ENCODE measurements at places on chromosomes 3 and 15.
A peak's percentile ranks its signal among the peaks of the same experiment; 100 is the strongest.

- peak; percentile 92 for DNase-seq
Observed at GRCh38 chr15:52018693-52019393, at the start of gene MAPK6. MAPK6 (plus strand) TSS chr15:52019219; CDS start chr15:52046461, 27,242 bp downstream.

- DNase-seq: no peak
Observed at GRCh38 chr3:196111939-196112386, 30.1 kb upstream of the TFRC start.

- no peak for DNase-seq
Observed at GRCh38 chr15:62075595-62076277, 9.0 kb downstream of the C2CD4A start.

DNA sequence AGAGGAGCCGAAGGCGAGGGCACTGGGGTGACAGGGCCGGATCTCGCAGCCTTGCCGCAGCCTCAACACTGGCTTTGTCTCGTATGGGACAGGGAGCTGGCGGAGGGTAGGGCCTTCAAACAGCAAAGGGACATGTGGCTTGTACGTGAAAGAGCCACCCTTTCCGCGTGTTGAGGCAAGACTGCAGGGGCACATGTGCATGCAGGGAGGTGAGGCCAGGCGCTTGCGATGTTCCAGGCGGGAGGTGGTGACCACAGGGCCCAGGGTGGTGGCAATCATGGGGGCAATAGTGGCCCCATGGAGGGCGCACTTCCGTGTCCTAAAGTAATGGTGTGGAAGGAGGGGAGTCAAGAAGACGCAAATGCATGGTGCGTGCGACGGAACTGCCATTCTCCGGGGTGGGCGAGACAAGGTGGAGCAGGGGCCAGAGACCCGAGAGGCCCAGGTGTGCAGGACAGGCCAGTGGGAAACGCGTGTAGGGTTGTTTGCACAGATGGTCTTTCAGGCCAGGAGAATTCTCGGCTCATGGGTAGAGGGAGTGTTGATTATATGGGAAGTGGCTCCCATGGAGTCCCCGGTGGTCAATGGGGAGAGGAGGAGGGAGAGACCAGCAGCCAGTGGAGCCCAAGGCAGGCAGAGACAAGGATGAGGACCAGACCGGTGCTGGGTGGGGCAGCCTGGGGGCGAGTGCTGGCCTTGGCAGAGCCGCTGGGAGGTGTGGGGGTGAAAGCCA, 45.8 kb upstream of the PCSK6 start:
- no peak for DNase-seq

DNA sequence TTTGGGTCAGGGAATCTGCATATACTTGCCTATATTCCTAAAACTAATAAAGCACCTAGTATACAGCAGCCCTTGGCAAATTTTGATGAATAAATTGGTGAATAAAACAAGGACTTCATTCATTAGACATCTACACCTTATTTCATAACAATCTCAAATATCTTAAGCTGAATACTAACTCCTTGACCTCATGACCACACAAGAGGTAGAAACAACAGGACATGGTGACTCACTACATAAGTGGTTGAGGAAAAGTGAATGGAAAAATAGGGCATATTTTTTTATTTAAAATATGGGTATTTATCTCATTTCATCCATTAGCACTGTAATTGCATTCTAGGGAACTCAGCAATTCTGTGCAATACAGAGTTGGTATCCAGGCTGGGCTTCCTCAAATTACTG, 7.8 kb upstream of the STAC start:
- no peak for DNase-seq

DNA sequence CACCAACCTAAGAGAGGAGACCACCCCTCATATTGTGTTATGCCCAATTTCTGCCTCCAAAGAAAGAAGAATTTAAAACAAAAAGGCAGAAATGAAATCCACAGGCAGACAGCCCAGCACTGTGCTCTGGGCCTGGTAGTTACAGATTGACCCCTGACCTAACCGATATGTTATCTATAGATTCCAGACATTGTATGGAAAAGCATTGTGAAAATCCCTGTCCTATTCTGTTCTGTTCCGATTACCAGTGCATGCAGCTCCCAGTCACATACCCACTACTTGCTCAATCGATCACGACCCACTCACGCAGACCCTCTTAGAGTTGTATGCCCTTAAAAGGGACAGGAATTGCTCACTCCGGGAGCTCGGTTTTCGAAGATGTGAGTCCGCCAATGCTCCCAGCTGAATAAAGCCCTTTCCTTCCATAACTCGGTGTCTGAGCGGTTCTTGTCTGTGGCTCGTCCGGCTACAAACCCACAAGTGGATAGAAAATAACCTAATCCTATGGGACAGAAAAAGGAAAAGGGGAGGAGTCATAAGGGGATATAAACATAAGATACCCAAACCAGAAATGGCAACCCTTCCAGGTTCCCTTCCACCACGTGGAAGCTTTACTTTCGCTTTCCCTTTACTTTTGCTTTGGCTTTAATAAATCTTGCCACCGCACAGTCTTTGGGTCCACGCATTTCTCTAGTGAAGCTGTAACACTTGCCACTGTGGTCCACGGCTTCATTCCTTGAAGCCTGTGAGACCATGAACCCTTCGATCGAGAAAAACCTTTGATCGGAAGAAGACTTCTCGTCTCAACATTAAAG, 1.7 kb upstream of the CFAP91 start:
- DNase-seq: no peak
